NCI-H460 (cell line): ENCODE measurements at places on chromosomes 1 and 21. TPM values are rescaled to one million over a fixed set of nuclear protein-coding genes. Genes with fewer than 3 reads are reported as not detected.

The SPRR2A gene
- total RNA-seq = not detected in 2 replicates

The GBP7 gene
- not detected in 2 replicates for total RNA-seq

- DNase-seq = no peak
These were observed 88.6 kb downstream of the ADAMTS1 start for GRCh38 chr21:26756491-26757159.

GRCh38 chr1:153302308-153302707, 10.4 kb downstream of the PGLYRP3 start:
- DNase-seq = no peak

The GBP6 gene
- not detected in 2 replicates for total RNA-seq

The TINAGL1 gene
- 0.27 TPM in 1 of 2 replicates, not detected in the other for total RNA-seq

GRCh38 chr1:84225646-84226045, 75.9 kb upstream of the SAMD13 start:
- DNase-seq = no peak

The PRRX1 gene
- not detected in 2 replicates for total RNA-seq

DNA sequence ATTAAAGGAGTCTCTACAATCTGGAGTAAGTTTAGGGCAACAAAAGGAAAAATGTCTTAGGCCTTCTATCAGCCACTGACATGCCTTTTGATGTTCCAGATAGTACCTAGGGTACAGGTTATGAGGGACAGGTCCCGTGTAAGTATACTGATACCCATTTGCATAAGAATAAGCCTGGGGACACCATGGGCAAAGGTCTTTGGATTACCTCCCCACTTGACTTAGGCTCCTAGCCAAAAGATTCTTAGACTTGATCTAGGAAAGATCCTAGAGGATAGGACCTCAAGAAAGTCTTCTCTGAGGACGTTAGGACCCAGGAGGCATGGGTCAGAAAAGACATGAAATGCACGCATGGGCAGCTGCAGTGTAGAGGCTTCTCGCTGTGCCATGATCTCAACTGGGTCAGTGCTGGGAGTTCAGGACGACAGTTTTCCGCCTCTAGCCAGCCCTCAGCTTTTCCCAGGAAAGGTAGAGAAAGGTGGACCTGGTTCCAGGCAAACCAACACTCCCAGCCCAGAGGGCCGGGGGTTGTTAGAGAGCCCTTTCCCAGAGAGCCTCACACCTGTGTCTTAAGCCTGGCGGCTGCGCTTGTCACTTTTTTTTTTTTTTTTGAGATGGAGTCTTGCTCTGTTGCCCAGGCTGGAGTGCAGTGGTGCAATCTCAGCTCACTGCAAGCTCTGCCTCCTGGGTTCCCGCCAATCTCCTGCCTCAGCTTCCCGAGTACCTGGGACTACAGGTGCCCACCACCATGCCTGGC, 26.6 kb downstream of the MSTO1 start:
- DNase-seq = no peak

The DNAH14 gene
- 106 and 108 TPM in 2 replicates for total RNA-seq

DNA sequence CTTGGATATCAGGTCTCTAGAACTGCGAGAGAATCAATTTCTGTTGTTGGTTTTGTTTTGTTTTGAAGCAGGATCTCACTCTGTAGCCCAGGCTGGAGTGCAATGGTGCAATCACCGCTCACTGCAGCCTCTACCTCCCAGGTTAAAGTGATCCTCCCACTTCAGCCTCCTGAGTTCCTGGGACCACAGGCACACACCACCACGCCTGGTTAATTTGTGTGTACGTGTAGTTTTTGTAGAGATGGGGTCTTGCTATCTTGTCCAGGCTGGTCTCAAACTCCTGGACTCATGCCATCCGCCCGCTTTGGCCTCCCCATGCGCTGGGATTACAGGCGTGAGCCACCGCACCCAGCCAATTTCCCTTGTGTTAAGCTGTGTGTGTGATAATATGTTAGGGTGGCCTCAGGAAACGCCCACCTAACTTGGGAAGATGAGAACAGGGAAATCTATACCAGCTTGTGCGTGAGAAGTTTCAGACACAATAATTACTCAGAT, 109.6 kb downstream of the SIK1 start:
- DNase-seq = no peak

DNA sequence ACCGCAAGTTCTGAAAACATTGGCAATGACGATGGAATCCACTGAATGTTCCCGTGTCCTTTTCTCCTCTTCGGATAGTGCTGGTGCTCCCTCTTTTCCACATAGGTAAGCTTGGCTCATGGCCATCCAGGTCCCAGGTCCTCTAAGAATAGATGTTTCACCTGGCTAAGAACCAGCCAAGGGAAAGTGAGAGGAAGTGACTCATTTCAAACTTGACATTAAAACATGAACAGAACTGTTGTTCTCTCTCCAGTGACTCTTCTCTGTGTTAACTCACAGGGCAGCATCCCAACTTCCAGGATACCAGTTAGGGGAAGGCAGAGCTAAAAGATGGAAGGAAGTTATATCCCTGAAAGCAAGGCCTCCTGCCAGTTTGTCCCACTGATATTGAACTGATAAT, 493.8 kb upstream of the CHRM3 start:
- peak; percentile 26 for DNase-seq

The PRDM16 gene
- 0.29 and 2.2 TPM in 2 replicates for total RNA-seq

DNA sequence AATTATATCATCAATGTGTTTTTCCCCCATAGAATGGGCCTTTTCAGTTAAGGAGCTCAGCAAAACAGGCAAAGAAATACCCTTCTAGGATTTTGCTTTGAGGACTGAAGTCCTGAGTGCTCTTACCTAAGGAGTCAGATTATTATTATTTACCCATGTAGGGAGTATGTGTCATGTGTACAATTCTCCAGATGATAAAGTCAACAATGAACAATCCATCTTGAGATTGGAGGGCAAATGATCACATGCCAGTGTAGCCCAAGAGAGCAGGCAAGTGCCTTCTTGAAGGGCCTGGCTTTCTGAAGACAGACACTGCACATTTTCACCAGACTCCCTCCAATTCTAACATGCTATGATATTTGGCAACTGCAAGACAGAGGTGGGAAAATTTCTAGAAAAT, 159.7 kb downstream of the PCNX2 start:
- DNase-seq = no peak
